ENCODE measurements at places on chromosomes 5 and 9. TPM values are rescaled to one million over a fixed set of nuclear protein-coding genes. Genes with fewer than 3 reads are reported as not detected.

DNA sequence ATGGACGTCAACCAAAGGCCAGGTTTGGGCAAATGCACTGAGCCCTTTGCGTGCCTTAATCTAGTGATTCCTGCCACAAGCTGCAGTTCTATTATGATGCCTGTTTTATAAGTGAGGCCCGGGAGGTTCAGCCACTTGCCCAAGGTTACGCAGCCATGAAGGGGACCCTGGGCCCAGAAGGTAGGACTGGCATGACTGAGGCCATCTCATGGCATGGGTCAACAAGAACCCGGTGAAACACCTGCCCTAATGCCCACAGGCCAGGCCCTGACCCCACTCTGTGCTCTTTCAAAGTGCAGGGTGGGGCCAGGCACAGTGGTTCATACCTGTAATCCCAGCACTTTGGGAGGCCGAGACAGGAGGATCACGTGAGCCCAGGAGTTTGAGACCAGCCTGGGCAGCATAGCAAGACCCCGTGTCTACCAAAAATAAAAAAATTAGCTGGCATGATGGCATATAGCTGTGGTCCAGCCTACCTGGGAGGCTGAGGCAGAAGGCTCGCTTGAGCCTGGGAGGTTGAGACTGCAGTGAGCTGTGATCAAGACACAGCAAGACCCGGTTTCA lies 8.6 kb downstream of the NINJ1 start:
- DNase-seq, result no peak

DNA sequence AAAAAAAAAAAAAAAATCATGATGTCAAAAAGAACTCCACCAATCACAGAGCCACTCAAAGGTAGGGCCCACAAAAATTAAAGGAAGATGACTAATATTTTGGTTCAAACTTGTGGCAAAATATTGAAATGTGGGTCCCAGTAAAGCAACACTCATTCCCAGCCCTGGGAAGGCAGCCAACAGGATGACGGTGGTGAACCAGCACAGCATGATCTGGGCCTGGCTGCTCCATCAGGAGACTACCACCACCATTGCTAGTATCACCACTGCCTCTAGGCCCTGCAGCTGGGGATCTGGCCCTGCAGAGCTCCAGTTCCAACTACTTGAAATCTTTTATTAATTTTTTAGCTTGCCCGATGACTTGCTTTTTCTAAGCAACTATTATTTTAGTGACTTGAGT lies 206.8 kb upstream of the ITGA1 start:
- DNase-seq, result no peak

- no peak for DNase-seq
These were observed 18.1 kb upstream of the MTX3 start for GRCh38 chr5:80008995-80009765.

- DNase-seq, result no peak
These were observed 30.4 kb downstream of the RAB14 start for GRCh38 chr9:121171236-121171635.

FBXW5 gene
- total RNA-seq, result 139 TPM

DRD1 gene
- total RNA-seq, result not detected

DNA sequence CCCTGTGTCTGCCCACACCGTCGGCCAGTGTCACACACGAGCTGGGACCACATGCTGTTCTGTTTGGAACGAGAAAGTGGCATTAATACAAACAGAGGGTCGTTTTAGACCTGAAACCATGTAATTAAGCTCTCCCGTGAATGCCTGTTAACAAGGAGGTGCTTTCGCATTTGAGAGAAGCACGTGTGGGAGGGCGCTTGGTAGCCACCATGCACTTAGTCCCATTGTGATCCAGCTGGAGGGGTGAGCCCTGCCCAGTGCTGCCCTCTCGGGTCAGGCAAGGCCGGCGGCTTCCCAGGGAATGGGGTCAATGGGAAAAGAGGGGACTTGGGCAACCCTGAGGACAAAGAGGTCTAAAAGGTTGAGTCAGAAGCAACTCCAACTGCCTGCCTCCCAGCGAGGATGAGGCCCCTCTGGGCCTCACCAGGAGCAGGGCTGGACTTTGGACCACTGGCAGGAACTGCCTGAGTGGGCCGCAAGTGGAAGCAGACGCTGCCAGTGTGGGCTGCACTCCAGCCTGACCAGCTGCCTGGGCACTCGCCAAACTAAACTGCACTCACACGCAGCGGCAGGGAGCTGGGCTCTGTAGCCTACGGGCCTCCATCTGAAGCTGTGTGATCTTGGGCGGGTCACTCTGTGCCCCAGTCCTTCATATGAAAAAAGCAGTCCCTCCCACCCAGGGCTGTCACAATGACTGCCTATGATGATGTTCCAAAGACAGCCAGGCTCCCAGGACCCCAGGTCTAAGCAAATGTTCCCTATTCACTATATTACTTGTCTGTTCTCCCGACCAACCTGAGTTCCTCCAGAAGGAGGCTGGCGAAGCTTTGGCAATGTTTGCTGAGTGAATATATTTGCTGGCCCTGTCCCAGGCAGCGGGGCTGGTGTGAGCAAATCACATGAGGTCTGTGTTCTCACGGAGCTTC lies 195.7 kb downstream of the CDK5RAP2 start:
- no peak for DNase-seq

KCNIP1 gene
- 1.3 TPM for total RNA-seq

SLC44A1 gene
- 29.4 TPM for total RNA-seq

- DNase-seq, result no peak
These were observed 95.2 kb downstream of the TENT4A start for GRCh38 chr5:6808462-6808861.

C6 gene
- total RNA-seq, result 93.2 TPM

- DNase-seq, result no peak
These were observed 31.6 kb downstream of the RETREG1 start for GRCh38 chr5:16585041-16585667.

DNA sequence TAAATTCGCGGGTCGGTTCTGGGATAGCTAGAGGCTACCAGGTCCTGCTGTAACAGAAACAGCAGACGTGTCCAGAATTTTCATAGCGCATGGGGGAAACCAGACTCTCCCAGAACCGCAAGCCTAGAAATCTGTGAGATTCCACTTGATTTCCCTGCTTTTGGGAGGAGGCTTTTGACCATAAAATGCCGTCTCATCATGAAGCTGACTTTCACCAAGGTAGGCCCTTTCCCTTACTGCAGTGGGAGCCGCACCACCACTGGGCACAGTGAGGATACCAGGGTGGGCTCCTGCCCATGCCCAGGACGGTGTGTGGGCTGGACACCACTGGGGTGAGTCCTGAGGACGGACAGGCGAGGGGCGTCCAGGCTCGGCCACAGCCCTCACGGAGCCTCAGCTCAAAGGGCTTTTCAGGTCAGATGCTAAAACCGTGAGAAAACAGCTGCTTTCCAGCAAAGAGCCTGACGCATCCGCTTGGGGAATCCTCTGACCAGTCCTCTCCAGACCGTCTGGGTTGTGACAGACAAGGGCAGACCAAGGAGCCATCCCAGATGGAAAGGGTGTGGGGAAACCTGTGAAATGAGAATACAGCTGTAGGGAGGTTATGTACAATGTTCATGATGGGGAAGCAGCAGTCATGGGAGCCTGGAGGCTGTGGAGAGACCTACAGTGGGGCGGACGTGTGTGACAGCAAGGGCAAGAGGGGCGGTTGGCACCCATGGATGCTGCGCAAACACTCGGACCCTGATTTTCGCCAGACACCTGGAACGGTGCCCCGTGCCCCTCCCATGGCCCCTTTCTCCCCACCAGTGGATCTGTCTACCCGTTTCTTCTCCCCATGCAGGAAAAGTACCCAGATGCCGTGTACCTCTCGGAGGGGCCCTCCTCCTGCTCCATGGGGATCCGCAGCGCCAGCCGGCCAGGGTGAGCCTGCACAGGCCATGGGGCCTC lies 59.2 kb downstream of the IPPK start:
- peak; percentile 85 for DNase-seq

DNA sequence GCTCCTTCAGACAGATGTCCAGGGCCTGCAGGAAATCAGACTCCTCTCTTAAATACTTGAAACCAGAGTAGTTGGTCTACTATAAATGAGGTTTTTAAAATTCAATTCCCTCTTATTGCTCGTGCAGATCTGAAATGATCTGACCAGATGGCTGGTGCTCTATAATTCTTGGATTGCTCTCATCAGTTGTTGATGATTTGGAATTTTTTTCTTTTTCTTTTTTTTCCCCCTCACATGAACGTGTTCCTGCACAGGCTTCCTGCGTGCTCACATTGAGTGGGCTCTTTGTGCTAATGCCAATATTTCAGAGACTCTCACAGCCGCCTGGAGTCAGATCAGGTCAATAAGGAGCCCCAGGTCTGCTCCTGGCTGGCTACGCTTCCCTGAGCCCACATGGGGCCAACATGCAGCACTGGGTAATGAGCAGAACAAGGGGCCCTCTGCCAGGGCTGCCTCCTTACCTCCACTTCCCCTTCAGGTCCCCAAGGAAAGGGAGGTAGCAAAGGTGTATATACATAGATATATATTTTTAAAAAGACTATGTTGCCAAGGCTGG lies 82.0 kb downstream of the SIL1 start:
- DNase-seq, result no peak

DNA sequence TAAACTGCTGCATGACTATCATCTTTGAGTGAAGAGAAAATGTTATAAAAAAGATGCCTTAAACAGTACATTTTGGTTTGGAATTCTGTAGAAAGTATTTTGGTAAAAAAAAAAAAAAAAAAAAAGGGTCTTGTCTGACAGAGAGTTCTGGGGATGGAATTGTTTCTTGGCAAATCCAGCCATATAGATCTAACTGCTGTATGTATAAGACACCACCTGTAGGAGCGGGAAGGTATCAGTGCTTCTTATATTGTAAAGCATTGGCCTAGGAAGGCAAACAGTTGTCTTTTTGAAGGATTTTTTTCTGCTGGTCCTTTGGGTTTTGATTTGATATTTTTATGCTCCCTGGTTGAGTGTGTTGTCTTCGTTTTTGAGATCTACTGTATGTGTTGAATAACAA lies 2.8 kb downstream of the PURA start:
- DNase-seq, result no peak

PCDHA4 gene
- total RNA-seq, result not detected

GRCh38 chr5:18752317-18752716 lies 1118.1 kb downstream of the TAF11L14 start:
- no peak for DNase-seq

GRCh38 chr9:93536874-93537273 lies 39.5 kb upstream of the PHF2 start:
- DNase-seq, result no peak

- no peak for DNase-seq
These were observed 15.3 kb downstream of the PLPP7 start for GRCh38 chr9:131304676-131305355.

GRCh38 chr5:40046792-40047191 lies 622.0 kb upstream of the DAB2 start:
- DNase-seq, result no peak

DNA sequence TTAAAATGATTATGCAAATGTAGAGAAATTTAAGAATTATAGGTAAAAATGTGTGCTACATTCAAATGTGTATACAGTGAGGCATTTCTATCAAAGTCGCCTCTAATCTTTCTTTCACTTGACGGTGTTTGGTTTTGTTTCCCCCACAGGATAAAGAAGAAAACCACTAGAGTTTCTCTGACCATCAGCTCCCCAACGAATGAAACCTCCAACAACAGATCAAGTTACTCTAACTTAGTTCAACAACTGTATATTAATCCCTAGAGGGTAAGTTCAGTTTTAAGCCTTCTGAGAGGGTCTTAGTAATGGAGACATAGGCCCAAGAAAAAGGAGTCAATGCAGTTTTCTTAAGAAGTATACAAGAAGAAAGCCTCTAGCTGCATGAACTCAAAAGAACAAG lies 11.5 kb upstream of the MYOT start:
- no peak for DNase-seq

CCDC112 gene
- 6.2 TPM for total RNA-seq

TRIP13 gene
- total RNA-seq, result 0.31 TPM

DNA sequence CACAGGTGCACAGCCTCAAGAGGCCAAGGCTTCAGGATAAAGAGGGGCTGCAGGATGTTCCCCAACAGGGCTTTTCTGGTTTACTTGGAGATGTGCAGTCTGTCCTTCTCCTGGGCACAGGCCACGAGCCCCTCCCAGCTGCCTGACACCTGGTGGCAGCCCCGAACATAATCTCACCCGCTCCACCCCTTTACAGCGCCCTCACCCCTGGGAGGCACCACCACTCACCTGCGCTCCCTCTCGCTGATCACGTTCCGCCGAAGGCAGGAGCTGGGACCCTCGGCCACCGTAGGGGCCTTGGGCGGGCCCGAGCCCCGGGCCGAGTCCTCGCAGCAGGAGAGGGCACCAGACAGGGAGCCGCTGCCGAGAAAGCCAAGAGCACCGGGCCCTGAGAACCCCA lies 514 bp downstream of the SOHLH1 start:
- no peak for DNase-seq

- DNase-seq, result no peak
These were observed 36.1 kb upstream of the UBE2D2 start for GRCh38 chr5:139524940-139525585.

OSMR gene
- 9.5 TPM for total RNA-seq

DNA sequence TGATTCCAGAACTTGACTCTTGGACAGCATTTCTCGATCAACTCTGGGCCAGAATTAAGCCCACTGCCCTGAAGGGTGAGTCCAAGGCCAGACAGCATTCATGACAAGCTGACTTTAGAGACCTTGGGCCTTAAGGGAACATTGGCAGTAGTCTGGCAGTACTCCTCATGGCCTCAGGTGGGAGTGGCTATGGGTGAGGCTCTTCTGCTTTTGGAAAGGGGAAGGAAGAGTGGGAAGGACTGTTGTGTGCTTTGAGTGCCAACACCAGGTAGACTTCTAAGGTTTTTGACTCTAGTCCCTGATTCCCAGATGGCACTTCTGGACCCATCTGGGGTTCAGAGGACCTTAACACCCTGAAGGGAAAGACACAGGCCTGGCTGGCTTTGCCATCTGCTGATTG lies 530.4 kb downstream of the ACTL7B start:
- no peak for DNase-seq

- DNase-seq, result no peak
These were observed 89.6 kb upstream of the BNC2 start for GRCh38 chr9:16960084-16960483.

DNA sequence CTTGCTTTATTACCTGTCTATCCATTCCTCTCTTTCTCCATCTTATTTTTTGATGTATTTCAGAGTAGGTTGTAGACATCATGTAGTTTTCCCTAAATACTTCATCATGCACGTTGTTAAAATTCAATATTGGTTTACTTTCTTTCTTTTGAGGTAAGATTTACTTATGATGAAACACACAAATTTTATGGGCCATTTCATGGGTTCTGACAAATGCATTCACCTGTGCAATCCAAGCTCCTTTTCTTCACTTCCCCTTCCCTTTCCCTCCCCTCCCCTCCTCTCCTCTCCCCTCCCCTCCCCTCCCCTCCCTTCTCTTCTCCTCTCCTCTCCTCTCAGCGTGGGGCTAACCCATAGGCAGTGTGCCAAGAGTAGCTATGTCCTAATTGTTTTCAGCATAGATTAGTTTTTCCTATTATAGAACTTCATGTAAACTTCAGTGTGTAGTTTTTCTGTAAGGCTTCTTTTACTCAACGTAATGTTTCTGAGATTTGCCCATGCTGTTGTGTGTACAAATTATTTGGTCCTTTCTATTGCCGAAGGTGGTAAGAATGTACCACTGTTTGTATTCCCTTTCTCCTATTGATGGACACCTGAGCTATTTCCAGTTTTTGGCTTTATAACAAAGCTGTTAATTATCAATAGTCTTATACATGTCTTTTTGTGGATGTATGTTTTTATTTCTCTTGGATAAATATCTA lies 92.9 kb upstream of the CLINT1 start:
- no peak for DNase-seq

- DNase-seq, result no peak
These were observed 208.5 kb downstream of the ARHGAP26 start for GRCh38 chr5:142978726-142979125.
